ENCODE measurements at places on chromosomes 1 and 21.

DNA sequence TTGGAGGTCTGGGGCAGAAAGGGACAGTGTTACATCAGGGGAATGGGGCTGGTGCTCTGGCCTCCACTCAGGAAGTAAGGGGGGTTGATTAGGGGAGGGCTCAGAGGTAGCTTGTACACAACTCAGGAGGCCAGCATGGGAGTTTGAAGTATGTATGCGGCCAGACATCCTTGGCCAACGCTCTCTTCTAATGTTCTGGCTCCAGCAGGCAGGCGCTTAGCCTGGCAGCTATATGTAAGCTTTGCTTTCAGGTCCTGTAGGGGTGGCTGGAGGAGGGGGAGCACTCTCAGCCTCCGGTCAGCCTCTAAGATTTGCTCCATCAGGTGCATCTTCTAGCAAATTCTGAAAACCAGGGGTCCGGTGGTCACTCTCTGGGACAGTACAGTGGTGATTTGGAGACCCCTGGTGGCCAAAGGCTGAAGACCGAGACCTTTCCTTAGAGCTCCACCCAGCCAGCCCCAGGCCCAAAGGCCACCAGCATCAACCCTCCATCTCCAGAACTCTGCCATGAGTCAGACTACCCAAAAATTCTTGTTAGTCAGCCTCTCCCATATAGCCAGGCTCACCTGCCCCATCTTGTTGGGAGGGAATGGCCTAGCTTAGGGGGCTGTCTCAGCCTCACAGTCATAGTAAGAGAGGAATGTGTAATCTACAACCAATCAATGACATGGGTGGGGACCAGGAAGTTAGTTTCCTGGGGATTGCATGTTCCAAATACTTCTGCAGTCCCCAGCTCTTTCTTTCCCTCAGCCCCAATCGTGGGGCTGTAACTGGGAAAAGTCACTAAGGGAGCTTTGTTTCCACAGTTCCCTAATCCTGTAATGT lies 9.7 kb upstream of the COL8A2 start:
- peak; percentile 53 for DNase-seq

GRCh38 chr1:230220478-230220877 lies 153.4 kb downstream of the GALNT2 start:
- DNase-seq = no peak

GRCh38 chr1:207823880-207824566 lies 72.2 kb downstream of the CD46 start:
- DNase-seq = peak; percentile 82

DNA sequence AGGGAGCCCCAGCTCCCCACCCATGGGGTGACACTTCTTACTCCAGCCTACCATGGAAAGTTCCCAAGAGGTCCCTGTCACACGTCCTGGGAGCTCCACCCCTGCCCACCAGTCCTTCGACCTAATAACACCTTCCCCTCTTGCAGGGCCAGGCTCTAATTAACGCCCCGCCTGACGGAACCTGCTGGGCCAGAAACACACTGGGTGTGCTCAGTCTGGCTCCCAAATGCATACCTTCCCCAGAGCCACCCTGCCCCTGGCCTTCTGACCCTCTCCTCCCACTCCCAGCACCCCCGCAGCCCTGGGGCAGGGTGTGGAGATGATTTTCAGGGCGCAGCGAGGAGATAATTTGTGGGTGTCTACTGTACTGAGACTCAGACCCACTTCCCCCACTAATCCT lies 20.6 kb downstream of the PGLYRP3 start:
- no peak for DNase-seq

DNA sequence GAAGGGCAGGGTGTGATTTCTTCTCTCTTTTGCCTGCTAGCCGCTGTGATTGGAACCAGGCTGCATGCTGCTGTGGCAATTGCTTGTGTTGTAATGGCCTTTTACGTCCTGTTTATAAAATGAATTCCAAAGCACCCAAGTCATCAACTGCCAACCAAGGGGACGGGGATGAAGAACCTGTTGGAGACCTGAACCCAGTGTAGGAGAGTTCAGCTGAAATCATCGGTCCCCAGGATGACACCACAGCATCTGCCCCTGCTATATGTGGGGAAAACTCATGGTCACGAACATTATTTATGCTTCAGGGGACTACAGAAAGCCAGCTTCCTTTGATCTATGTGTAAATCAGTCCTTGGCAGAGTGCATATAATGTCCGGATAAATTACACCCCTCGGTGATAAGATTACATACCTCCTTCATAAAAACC lies 3.8 kb downstream of the TMEM167B start:
- no peak for DNase-seq

DNA sequence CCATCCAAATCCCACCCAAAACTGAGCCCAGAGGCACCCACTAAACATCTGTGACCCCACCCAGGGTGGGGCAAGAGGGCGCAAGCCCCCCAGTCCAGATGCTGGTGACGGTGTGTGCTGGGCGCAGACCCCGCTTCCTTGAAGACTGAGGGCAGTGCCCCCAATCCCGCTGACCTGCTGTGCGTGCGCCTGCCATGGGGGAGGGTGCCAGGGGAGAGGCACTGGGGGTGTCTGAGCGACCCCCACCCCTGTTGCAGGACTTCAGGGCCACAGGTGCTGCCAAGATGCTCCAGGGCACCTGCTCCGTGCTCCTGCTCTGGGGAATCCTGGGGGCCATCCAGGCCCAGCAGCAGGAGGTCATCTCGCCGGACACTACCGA lies 13.3 kb downstream of the COL6A2 start:
- DNase-seq = no peak

- no peak for DNase-seq
Measured at GRCh38 chr21:45780647-45781046, 137.1 kb downstream of the PCBP3 start.

DNA sequence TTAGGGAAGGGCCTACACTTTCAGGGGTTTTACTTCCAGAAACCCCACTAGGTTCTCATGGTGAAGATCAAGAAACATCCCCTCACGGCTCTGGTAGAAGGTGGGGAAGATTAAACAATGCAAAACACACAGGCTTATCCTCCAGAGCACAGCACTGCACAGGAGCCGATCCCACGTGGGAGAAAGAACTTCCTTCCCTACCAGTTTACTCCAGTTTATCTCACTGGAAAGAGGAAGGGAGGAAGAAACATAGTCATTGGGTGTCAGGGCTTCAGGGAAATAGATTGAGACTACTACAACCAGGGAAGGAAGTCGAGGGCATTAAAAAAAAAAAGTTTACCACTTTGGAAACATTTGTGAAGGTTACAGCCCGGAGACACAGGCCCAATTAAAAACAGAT lies 164.4 kb downstream of the NTPCR start:
- no peak for DNase-seq

DNA sequence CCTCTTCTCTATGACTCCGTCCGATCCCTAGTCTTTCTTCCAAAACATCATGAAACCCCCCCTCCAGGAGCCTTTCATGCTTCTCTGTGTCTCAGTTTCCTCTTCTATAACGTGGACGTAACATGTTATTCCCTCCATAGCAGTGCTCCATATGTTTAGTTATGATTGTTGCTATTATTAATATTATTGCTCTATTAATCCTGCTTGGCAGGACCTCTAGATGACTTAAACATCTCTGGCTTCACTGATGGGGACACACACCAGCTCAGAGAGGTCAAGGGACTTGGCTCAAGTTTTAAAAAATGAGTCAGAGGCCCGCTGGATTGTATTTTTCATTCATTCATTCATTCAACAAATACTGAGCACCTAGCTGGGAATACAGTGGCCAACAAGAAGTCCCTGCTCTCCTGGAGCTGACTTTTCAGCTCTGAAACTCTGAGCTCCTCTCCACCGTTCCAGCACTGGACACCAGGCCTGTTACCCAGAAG lies 404 bp upstream of the CPLANE2 start:
- no peak for DNase-seq

DNA sequence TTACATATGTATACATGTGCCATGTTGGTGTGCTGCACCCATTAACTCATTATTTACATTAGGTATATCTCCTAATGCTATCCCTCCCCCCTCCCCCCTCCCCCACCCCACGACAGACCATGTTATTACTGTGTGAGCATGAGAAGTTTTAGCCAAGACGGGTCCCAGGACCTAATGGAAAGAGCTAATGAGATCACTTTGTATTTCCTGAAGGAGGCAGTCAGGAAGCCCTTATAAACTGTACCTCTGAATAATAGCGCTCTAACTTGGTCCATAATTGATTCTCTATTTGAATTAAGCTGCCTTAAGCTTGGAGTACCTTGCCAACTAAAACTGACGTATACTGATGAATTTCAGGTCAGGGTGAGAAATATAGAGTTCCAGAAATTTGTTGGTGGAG lies 4.1 kb upstream of the NEGR1 start:
- no peak for DNase-seq

- DNase-seq = no peak
Measured at GRCh38 chr1:214400131-214400530, 119.2 kb downstream of the SMYD2 start.

- DNase-seq = peak; percentile 81
Measured at GRCh38 chr21:44926331-44927101, 5.8 kb upstream of the ITGB2 start.

DNA sequence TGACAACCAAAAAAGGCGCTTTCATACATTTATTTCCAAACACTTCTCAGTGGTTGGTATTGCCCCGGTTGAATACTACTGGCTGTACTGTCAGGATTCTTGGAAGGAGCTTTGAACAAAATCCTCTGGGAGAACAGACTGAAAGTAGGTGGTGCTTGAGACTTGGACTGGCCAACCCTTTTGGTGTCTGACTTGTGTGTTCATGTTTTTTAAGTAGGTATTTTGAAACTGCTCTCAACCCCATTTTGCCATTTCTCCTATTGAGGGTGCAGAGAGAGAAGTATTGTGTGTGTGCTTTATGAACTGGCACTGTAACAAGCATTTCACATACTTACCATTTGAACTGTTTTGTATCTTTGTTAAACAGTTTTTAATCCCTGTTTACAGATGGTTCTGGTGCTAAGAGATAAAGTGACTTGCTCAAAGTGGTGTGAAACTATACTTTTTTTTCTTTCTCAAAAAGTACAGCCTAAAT lies 21.2 kb downstream of the ARID1A start:
- no peak for DNase-seq

GRCh38 chr1:220974431-220974830 lies 95.2 kb downstream of the HLX start:
- no peak for DNase-seq

DNA sequence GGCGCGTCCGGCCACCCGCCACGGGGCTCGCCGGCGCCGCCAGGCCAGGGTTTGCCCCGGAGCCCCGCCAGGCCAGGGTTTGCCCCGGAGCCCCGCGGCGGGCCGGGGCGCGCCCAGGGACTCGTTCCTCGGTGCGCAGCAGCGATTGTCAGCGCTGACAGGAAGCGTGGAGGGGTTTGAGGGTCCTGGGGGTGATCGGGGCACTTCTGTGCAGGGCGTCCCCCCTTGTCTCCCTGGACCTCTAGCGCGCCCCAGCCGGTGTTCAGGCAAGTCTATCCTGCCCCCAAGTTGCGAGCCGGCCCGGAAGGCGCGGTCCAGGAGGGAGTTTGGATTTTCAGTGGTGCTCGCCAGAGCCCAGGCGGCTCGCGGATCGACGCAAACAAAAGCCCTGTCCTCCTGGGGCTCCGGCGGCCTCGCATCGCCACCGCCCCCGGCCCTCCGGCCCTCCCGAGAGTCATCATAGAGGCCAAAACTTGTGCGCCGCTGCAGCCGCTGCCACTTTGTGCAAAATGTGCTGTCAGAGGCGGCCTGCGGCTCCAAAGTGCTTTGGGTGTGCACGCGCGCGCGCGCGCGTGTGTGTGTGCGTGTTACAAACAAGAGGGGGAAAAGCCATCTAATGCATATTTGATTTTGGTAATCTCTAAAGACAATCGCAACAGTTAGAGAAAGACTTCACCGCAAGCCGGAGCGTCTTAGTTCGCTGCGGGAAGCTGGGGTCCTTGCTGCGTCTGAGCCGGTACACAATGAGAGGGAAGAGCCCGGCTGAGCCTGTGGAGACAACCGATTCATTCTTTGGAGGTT lies 1.0 kb downstream of the ROR1 start:
- DNase-seq = no peak

DNA sequence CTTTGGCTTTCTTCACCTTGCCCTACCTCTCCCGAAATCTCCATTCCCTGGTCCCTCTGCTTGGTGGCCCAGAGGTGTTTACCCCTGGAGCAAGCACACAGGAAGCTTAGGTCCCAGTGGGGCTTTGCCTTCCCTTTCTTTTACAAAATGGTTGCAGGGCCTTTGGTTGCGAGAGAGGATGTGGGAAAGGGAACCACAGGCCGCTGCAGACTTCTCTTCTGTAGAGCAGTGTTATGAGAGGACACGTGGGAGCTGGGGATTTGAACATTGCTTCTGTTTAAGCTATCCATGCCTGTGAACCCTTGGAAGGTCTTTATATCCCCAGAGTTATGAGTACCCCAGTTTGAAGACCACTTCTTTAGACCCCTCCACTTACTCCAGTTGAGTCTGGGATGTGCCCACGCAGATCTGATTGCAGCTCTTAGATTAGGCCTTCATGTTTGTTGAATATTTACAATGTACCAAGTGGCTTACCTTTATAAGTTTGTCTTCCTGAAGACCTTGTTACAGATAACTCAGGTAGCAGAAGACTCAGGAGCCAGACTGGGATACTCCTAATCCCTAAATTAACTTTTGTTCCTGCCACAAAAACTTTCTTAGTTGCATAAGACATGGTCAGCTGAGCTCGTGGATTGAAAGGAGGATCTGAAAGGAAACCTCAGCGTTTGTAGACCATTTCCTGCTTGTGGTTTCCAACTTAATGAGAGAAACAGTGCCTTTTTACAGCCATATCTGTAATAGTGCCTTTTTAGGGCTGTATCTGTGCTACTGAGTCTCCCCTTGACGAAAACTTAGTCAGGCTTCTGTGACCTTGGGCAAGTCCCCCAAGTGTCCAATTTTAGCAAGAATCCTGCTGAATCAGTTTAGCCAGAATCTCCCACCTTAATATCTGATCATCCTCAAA lies 21.9 kb upstream of the IVNS1ABP start:
- DNase-seq = peak; percentile 58

DNA sequence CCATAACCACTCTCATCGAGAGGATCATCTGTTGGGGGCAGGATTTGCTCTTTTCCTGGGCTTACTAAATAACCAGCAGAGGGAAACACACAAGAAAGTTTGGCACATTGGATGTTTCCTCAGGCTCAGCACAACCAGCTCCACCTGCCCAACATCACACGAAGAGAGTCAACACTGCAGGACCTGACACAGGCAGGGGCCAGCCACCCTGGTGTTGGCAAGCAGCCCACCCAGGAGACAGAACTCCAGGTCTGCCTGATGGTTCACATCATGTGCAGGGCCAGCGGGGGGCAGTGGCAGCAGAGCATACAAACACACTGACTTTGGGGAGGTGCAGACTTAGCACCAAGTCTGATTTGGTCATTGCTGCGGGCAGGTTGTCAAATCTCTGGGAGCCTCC lies 182.3 kb upstream of the GALNT2 start:
- DNase-seq = no peak

- peak; percentile 15 for DNase-seq
Measured at GRCh38 chr1:155909894-155910293, 1.3 kb downstream of the RIT1 start.

GRCh38 chr1:34925730-34926129 lies 3.7 kb downstream of the DLGAP3 start:
- no peak for DNase-seq
